ENCODE measurements at places on chromosomes 7 and 10.

DNA sequence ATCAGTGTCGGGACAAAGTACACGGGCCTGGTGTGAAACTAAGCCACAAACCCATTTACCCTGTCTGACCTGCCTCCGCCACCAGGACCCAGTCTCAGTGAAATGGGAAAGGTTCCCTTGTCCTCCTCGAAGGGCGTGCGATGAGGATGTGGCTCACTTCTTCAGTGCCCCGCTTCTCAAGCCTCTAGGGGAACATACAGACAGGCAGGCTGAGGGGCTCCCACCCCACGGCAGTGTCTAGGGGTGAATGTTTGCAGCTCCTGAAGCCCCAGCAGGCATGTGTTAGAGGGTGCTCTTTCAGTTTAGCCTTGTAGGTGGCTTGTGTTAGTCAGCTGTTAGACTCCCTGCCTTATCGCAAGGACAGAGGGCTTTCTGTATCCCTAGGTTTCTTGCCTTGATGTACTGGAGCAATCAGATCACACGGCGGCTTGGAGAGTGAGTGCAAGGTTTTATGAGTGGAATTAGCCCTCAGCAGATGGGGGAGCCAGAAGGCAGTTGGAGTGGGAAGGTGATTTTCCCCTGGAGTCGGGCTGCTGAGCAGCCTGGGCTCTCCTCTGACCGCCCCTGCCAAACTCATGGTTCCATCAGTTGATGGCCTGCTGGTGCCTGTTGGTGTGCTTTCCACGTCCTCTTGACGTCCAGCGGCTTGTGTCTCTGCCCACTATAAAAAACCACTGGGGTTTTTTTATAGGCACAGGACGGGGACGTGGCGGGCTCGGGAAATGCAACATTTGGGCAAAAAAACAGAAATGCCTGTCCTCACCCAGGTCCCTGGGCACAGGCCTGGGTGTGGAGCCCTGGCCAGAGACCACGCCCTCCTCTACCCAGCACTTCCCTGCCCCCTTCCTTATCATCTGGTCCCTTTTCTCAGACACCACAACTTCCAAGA, 759 bp downstream of the NUDT1 start:
- no peak for DNase-seq

DNA sequence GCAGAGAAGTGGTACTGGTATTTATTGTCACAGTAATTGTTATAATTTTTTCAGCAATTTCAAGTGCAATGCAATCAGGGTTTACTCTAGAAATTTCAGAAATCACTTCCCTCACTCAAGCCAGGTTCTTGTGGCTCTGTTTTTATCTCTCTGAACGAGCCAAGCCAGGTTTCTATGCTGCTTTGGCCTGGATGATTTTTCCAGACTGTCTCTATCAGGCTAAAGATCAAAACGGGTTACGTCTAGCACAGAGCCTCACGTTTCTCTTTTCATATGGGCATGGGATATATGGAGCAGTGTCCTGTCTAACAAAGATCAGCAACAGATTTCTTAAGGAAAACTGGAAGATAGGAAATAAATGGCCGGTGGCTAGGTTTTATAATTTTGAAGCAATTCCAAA, 1105.3 kb downstream of the NRG3 start:
- no peak for DNase-seq

DNA sequence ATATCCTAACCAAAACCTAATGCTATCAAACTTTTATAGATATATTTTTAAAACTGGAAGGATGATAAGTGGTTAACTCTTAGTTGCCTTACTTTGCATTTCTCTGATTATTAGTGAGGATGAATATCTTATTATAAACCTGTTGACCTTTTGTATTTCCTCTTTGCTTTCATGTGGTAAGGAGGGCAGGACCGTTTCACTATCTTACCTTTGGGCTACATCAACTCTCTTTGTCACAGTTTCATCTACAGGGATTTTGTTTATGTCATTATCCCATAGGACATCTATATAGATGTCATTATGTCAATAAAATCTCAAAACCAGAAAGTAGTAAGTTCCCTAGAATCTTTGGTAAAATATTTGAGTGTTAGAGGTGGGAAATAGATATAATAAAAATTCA, 219.3 kb downstream of the THSD7A start:
- no peak for DNase-seq

DNA sequence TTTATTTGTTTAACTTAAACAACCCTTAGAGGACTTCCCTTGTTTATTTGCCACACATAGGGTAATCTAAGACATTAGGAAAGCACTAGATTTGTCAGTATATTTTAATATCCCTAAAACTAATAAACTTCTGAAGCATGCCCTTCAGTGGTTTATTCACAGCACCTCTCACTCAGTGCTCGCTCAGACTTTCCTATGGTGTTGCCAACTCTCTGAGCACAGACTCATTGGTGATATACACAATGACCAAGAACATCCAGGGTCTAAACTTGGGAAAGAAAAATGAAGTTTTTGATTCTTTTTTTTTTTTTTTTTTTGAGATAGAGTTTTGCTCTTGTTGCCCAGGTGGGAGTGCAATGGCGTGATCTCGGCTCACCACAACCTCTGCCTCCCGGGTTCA, 82.2 kb downstream of the RAB11FIP2 start:
- DNase-seq = no peak

- DNase-seq = no peak
Observed at GRCh38 chr10:124652701-124653100, 91.5 kb downstream of the FAM53B start.

- no peak for DNase-seq
Observed at GRCh38 chr7:42254217-42254616, 17.2 kb upstream of the GLI3 start.

- no peak for DNase-seq
Observed at GRCh38 chr10:133164816-133165555, 5.0 kb downstream of the KNDC1 start.

GRCh38 chr10:24503461-24504320, 220.0 kb downstream of the ARHGAP21 start:
- DNase-seq = no peak

GRCh38 chr10:97267671-97268070, 24.8 kb downstream of the ARHGAP19 start:
- no peak for DNase-seq

DNA sequence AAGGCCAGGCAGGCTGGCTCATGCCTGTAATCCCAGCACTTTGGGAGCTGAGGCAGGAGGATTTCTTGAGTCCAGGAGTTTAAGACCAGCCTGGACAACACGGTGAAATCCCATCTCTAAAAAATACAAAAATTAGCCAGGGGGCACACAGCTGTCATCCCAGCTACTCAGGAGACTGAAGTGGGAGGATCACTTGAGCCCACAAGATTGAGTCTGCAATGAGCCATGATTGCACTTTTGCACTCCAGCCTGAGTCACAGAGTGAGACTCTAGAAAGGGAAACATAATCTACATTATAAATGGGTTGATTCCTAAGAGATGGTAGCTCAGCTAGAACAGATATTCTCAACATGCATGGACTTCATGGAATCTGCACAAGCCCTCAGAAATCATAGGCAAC, 6.3 kb upstream of the LIPF start:
- no peak for DNase-seq

DNA sequence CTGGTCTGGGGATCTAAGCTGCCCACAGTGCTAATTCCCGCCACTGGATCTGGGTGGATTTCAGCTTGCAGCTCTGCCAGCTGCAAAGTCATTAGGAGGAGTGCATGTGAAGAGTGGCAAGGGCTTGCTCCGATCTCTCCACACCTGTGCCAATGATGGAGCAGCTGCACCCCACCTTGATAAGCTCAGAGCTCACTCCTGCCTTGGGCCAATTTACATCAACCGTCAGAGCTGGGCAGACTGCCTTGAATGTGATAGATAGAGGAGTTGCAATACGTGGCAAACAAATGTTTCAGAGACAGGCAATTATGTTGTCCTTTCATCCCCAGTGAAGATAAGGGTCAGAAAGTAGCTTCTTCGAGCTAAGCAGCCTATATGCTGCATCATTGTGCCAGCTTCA, 379.9 kb downstream of the SH2D4B start:
- DNase-seq = no peak

DNA sequence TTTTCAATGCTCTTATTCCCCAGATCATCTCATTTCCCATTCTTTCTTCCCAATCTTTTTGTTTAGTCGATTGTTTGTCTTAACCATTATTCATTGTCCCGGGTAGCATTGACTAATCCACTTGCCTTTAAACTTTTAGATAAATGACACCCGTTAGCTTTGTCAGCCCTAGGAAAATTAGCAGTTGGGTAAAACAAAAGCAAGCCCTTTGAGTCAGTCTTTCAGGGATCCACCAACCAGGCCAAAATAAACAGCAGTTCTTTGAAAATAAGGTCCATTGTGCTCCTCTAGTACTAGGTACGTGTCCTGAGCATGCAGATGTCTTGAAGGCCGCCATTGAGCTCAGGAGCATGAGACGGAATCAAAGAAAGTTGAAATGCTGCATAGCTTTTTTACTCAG, 369.7 kb upstream of the MYO3A start:
- no peak for DNase-seq

DNA sequence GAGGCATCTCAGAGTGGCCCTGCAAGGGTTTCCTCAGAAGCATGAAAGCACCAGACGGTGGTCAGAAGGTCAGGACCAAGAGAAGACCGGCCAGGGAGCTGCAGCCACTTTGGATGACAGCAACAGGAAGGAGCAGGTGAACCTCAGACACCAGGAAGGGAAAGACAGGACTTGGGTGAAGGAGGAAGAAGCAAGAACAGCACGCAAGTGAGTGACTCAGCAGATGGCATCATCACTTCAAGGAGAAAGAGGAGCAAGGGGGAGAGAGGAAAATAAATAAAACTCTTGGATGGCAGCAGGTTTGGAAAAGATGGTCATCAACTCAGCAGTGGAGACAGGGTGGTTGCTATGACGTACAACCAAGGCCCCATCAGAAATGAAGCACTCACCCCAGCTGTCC, 31.6 kb downstream of the NCAPG2 start:
- no peak for DNase-seq

DNA sequence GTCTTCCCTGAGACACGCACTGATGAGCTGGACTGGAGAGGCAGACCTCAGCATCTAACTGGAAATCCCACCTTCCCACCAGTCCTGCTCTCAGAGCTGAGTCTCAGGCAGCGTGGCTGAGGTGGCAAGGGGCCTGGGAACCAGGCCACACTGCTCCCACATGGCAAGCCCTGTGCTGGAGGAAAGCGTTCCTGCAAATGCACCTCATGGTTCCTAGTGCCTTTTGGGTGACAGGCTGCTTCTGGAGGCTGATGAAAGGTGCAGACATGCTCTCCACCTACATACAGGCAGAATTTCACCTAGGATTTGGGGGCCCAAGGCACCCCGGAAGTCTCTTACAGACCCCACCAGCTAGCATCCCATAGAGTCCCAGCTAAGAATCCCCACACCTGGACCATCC, 432.9 kb upstream of the FOXK1 start:
- no peak for DNase-seq

- DNase-seq = no peak
Observed at GRCh38 chr10:49081547-49082275, 33.6 kb downstream of the VSTM4 start.

- no peak for DNase-seq
Observed at GRCh38 chr7:6642861-6643640, 5.9 kb downstream of the ZNF316 start.

GRCh38 chr7:143269251-143269650, 6.0 kb downstream of the GSTK1 start:
- no peak for DNase-seq

GRCh38 chr10:71632896-71633600, 86.5 kb downstream of the C10orf105 start:
- no peak for DNase-seq

DNA sequence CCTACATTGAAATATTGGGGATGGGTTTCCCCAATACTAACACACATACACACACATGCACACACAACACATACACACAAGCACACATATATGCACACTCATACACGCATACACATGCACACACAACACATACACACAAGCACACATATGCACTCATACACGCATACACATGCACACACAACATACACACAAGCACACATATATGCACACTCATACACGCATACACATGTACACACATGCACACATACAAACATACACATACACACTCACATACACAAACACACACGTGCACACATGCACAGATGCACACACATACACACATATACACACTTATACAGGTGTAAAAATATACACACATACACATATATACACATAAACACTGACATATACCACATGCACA, 127.4 kb upstream of the C7orf33 start:
- DNase-seq = no peak

GRCh38 chr10:27369880-27370279, 129.3 kb upstream of the ACBD5 start:
- no peak for DNase-seq

- DNase-seq = no peak
Observed at GRCh38 chr7:19275000-19275399, 129.8 kb upstream of the FERD3L start.

- DNase-seq = no peak
Observed at GRCh38 chr7:74223711-74224510, 14.1 kb downstream of the LAT2 start.

DNA sequence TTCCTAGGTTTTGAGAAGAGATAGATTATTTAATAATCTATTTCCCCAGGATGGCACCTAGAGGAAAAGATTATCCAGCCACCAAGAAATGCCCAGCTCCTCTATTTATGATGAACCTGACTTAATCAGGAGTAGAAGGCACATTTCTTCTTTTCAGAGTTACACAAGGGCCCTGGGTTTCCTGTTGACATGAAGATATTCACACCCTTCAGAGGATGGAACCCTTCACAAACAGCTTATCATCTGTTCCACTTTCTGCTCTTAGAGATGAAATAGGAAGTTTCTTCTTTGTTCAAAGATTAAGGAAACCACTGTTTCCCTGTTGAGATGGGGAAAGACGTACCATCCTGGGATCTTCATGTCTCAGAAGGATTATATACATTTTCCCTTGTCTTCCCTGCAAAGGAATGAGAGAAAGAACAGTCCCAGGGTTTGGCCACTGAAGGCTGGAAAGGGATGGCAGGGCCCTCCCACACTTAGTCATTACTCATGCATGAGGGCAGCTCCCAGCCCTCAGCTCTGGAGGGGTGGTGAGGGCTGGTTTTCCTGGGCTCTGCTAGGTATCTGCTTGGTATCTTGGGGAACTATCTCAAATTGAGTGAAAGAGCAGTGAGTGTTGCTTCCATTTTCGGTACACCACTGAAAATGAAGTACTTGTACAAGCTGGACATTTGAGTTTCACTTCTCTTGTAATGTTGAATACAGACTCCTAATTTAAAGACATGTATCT, 64.0 kb downstream of the MTPAP start:
- no peak for DNase-seq

GRCh38 chr10:86945361-86946212, 11.8 kb downstream of the MMRN2 start:
- no peak for DNase-seq

DNA sequence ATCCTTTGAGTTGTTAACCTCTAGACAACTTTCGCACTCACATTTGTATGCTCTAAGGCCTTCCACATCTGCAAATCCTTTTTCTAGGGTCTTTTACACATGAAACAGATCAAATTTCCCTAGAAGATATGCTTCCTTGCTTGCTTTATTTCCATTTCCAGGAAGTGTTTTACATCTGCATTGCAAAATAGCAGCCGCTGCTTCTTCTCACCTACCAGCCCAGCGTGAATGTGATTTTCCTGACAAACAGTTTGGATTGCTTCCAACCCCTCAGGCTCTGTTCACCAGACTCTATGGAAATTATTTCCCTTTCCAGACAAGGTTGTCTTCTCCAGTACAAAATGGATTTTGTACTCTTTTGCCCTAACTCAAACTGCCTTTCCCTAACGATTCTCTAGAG, 50.9 kb upstream of the PAPSS2 start:
- no peak for DNase-seq

- DNase-seq = no peak
Observed at GRCh38 chr7:80141376-80141775, 6.7 kb downstream of the GNAI1 start.

Measured in activated CD8-positive, alpha-beta memory T cell treated with anti-CD3 and anti-CD28 coated beads for 1 hour (primary cell).